Epithelial cell of proximal tubule (primary cell): ENCODE measurements at places on chromosomes 6 and 20.

- DNase-seq: no peak
Measured at GRCh38 chr20:48632017-48632824, 195.6 kb downstream of the PREX1 start.

DNA sequence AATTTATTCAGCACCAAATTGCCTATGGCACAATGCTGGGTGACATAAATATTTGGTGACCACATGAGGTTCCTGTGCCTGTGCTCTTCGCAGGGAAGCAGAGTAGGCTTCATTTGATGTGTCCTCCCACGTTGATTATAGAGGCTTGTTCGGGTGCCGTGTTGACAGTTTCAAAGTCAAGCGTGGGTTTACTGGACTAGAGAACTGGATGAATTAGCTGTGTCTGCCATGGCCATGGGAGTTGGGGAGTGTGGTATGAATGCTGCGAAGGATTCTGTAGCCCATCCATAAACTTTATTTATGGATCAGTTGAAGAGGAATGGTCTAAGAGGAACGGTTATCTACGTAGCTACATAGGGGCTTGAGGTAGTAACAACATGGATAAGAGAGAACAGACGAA is 11.0 kb downstream of the CD109 start:
- DNase-seq: no peak

GRCh38 chr20:6768228-6769140 is 998 bp downstream of the BMP2 start:
- DNase-seq: no peak

GRCh38 chr20:24910461-24910860 is 38.6 kb upstream of the CST7 start:
- DNase-seq: no peak

GRCh38 chr6:136812174-136812573 is 10.2 kb upstream of the PEX7 start:
- DNase-seq: no peak

GRCh38 chr6:125547381-125547780 is 202.1 kb upstream of the HEY2 start:
- DNase-seq: no peak

- no peak for DNase-seq
Measured at GRCh38 chr6:15413466-15414234, 167.8 kb downstream of the JARID2 start.

DNA sequence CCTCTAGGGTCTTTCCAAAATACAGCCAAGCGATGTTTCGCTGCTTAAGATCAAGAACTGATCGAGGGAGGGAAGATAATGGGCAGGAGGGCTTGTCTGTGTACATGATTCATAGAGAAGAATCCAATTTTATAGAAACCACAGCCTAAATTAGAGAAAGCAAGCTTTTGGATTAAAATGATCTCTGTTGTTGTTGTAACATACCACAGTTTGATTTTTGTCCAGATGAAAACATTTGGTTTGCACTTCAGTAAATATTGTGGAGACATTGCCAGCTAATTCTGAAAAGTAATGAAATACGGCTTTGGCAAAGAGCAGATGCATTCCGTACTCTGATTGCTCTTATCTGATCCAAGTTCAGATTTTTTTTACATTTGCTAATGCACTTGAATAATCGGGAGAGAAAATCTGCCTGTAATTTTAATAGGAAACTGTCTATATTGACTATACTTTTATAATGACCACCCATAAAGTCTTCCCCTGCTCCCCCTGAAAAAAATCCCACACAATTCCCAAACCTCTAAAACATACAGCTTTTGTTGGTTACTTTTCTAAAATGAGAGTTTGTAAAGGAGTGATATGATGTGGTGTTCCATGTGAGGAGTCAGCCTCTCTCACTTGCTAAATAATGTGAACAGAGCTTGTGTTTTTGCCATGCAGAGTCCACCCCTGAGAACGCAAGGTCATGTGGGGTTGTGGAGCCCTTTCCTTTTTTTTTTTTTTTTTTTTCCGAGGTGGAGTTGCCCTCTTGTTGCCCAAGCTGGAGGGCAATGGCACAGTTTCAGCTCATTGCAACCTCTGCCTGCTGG is 199.9 kb downstream of the DTNBP1 start:
- no peak for DNase-seq

GRCh38 chr6:107728564-107728897 is 95.6 kb downstream of the SCML4 start:
- no peak for DNase-seq
